ENCODE measurements at places on chromosomes 3 and 15.

- DNase-seq, result peak; percentile 13
Measured at GRCh38 chr3:45546716-45547701, 47.5 kb upstream of the LIMD1 start.

GRCh38 chr3:161221806-161222600, 892 bp downstream of the NMD3 start:
- no peak for DNase-seq

DNA sequence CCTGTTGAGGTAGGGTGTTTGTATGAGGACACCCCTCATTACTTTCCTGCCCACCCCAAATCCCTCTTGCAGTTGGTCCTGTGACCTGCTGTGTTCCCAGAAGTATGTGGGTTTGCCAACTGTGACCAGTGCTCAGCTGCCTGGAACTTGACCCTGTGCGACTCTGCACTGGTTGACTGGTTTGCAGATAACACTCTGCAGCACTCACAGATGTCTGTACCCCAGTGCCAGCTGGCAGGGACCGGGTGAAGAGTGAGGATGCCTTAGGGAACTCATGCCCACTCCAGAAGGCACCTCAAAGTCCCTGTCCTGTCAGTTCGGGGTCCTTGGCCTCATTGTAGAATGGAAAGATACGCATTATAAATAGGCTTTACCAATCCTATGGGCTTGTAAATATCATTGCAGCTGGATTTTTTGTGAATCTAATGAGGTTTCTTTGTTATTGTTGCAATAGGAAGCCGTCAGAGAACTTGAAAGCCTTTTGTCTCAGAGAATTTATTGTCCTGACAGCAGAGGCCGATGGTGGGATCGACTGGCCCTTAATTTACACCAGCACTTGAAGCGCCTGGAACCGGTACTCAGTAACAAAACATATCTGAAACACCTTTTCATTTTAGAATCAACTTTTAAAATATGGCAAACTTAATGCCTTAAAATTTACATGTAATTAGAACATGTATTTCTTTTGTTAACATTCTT, 18.2 kb downstream of the FAN1 start:
- no peak for DNase-seq

- DNase-seq, result no peak
Measured at GRCh38 chr3:46239301-46239938, 2.8 kb upstream of the CCR3 start.

Measured in HCT116 (cell line).